Activated naive CD8-positive, alpha-beta T cell treated with anti-CD3 and anti-CD28 coated beads, Interleukin-2, amount 50 U/mL, for 24 hours (primary cell): ENCODE measurements at places on chromosomes 7 and 10.

GRCh38 chr7:148563583-148564274, 26.8 kb upstream of the C7orf33 start:
- DNase-seq = no peak

DNA sequence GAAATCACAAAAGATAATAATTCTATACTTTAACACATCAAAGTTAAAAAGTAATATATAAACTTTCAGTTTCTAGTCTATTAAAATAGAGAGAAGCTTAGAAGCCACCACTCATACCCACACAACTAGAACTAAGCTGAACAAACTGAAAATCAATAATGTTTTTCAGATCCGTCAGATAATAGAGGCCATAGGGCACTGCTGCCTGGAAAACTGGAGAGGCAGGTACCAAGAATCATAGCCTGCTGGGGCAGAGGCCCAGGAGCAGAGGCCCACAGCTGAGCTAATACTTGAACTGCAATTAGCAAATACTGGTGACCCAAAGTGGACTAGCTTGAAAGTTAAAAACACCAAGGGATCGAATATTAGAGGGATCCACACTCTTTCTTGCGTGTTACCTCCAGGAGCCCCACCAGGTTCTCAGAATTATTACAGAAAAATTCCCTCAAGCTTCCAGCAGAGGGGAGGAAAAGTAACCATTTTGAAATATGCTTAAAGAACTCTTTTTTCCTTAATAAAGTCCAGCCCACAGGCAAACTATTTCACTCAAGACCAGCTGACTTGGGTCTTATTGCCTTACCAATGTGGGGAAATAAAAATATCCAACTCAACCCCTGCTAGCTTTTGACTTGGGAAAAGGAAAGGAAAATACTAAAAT, 774.1 kb upstream of the IGFBP3 start:
- DNase-seq = no peak

GRCh38 chr7:115748123-115748738, 282.3 kb downstream of the TFEC start:
- no peak for DNase-seq

DNA sequence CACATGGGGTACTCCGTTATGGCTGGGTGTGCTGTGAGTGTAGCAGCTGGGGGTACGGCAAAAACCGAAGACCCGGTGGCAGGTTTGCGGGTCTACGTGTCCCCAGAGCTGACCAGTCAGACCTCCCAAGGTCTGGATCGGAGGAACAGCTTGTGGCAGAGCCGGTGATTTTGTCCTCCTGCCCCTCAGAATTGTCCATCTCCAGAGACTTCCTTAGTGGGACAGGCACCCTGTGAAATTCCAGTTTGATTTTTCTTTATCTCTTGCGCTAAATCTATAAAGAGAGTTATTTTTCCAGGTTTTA, 1.0 kb downstream of the EIF3B start:
- no peak for DNase-seq

- DNase-seq = no peak
Measured at GRCh38 chr7:67523713-67524112, 527.1 kb downstream of the TYW1 start.

DNA sequence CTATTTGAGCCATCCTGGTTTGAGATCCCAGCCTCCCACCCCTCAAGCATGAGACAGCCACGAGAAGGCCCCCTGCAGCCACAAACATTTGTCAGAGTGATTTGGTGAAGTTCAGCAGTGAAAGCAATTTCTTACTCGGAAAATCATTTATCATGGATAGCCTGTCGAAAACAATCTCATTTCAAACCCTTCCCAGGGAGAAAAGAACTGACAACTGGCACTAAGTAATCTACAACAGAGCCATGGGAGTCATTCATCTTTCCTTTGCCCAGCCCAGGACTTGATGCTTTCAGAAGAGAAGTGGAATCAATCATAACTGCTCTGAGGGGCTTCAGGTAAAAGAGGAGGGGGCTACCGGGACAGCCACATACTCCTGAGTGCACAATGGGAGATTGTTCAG, 411.2 kb downstream of the KCNMA1 start:
- DNase-seq = no peak

DNA sequence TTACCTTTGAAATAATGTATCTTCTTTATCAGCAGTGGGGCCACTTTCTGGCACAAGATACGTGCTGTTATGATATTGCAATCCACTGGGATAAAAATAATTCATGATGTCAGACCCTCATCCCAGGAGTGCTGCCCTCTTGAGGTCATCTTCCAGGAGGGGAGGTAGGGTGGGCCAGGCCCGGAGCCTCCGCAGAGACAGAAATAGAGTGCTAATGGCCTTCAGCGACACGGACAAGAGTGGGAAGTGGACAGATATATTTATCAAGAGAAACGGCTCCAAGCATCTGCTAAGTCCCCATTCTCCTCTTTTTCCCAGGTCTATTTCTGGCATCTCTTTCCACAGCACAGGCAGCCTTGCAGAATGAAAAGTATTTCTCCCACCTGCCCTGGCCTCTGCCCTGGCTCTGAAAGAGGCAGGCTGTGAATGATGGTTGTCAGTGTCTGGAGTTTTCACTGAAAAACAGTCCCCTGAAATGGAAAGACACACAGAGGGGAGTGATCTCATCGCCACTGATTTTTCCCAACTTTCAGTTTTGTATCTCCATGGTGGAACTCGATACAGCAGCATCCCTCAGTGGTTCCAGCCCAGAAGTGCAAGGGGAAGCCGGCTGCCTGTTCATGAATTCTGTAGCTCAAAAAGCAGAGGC, 251.7 kb upstream of the MYO3A start:
- DNase-seq = no peak

GRCh38 chr10:3774018-3774813, 10.8 kb downstream of the KLF6 start:
- no peak for DNase-seq

DNA sequence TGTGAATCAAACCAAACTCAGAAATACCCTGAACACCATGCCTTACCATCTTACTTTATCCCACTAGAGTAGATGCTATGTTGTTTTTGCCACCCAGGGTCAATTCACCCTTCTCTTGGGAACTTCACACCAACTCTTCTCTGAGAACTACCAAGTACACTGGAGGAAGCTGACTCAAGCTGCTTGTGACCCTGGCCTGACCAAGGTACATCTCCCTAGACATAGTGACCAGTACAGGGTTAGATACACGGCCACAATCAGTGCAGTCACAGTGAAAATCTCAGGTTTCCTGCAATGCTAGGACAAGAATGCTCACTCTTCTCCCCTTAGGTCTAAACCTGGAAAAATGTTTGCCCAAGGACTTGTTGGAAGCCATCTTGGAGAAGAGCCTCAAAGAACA, 31.8 kb downstream of the EZH2 start:
- DNase-seq = no peak

GRCh38 chr7:73638911-73639310, 14.6 kb upstream of the MLXIPL start:
- no peak for DNase-seq

DNA sequence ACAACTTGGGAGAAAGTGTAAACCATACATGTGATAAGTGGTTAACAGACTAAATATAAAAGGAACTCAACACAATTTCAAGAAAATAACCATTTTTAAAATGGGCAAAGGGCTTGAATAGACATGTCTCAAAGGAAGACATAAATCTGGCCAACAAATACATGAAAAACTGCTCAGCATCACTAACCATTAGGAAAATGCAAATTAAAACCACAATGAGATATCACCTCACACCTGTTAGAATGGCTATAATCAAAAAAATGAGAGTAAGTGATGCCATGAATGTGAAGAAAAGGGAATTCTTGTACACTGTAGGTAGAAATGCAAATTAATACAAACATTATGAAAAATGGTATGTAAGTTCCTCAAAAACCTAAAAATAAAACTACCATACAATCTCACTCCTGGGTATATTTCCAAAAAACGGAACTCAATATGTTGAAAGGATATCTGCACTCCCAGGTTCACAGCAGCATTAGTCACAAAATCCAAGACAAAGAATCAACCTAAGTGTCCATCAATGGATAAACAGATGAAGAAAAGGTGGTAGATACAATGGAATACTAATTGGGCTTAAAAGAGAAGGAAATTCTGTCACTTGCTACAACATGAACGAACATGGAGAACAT, 5.6 kb downstream of the SNX13 start:
- no peak for DNase-seq

DNA sequence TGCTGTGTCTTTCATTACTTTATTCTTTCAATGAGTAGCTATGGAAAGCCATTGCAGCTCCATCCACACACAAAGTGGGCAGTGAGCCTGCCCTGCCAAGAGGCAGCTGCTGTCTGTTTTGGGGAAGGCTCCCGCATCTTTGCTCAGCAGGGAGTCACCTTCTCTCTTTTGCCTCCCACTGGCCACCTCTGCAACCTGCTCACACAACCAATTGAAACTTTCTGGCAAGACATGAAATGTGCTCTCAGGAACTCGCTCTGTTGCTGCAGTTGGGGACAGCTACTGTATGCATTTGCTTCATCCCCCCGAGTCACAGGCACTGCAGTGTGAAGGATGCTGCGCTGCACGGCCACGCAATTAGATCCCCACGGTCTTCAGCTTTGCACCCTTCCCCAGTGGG, 244.8 kb upstream of the NFE2L3 start:
- no peak for DNase-seq

DNA sequence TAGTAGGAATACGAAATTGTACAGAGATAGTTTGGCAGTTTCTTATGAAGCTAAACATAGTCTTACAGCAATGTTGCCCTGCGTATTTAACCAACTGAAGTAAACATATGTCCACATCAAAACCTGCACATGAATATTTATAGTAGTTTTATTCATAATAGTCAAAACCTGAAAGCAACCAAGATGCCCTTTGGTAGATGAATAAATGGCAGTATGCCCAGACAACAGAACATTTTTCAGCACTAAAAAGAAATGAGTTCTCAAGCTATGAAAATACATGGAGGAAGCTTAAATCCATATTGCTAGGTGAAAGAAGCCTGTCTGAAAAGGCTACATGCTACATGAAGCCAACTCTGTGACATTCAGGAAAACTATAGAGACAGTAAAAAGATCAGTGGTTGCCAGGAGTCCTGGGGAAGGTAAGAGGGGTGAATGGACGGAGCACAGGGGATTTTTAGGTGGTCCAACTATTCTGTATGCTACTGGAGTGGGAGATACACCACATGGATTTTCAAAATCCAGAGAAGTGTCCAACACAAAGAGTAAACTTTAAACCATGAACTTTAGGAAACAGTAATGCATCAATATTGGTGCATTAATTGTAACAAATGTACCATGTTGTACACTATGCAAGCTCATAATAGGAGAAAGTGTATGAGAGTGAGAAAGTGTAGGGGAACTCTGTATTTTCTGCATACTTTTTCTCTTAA, 17.6 kb downstream of the GPRIN2 start:
- no peak for DNase-seq
